Activated T-cell treated with anti-CD3 and anti-CD28 coated beads, Interleukin-2, amount 50 U/mL, for 4 hours (primary cell): ENCODE measurements at places on chromosomes 7 and 10. TPM values are rescaled to one million over a fixed set of nuclear protein-coding genes. Genes with fewer than 3 reads are reported as not detected.

The CDNF gene
- total RNA-seq: 2.1 TPM

The PCGF6 gene
- 18.1 TPM for total RNA-seq

The LIPK gene
- not detected for total RNA-seq

The CAMK2B gene
- total RNA-seq: 0.33 TPM

The PALD1 gene
- total RNA-seq: 2.6 TPM

The SGCE gene
- 0.73 TPM for total RNA-seq

The SLC26A3 gene
- 0.19 TPM for total RNA-seq

The SLC13A4 gene
- not detected for total RNA-seq

The PAPOLB gene
- not detected for total RNA-seq

The LRRC27 gene
- total RNA-seq: 2.0 TPM

The GDF2 gene
- not detected for total RNA-seq

The PON1 gene
- 0.46 TPM for total RNA-seq

The PNLIP gene
- 1.5 TPM for total RNA-seq

The PTF1A gene
- not detected for total RNA-seq

The COL17A1 gene
- 0.23 TPM for total RNA-seq

The MYL7 gene
- not detected for total RNA-seq

The UNCX gene
- not detected for total RNA-seq

The TAS2R5 gene
- 0.20 TPM for total RNA-seq
